Naive thymus-derived CD4-positive, alpha-beta T cell (primary cell): ENCODE measurements at places on chromosomes 1 and 21.

DNA sequence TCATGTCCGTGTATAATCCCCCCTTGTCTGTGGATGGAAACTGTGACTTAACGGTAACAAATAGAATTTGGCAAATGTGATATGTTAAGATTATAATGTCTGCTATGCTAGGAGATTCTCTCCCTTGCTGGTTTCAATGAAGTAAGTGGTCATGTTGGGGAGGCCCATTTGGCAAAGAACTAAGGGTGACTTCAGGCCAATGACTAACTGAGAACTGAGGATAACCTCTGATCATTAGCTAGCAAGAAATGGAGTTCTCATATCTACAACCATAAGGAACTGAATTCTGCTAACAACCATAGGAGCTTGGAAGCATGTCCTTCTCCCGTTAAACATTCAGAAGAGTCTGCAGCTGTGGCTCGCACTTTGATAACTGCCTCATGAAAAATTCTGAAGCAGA is 2.3 kb downstream of the IFI44L start:
- no peak for DNase-seq

GRCh38 chr1:69982992-69983391 is 222.4 kb downstream of the LRRC40 start:
- no peak for DNase-seq

DNA sequence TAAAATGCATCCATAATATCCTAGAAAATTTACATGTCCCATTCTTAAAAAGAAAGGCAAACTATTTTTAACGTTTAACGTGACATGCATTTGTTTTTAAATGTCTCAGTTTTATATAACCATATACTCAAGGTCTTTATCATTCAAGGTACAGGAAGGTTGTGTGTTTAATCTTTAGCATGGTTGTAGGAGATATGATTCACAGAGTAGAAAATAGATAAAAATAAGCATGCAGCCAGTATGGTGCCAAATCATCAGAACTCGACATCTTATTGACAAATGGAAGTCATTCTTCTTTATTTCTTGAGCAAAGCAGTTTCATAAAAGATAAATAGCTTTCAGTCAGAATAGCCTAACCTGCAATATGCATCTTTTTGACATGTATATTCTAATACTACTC is 51.0 kb downstream of the SAMSN1 start:
- DNase-seq = no peak

GRCh38 chr1:2073382-2074230 is 23.4 kb downstream of the PRKCZ start:
- DNase-seq = no peak
